ENCODE measurements at places on chromosomes 11 and 22.
A peak's percentile ranks its signal among the peaks of the same experiment; 100 is the strongest.

DNA sequence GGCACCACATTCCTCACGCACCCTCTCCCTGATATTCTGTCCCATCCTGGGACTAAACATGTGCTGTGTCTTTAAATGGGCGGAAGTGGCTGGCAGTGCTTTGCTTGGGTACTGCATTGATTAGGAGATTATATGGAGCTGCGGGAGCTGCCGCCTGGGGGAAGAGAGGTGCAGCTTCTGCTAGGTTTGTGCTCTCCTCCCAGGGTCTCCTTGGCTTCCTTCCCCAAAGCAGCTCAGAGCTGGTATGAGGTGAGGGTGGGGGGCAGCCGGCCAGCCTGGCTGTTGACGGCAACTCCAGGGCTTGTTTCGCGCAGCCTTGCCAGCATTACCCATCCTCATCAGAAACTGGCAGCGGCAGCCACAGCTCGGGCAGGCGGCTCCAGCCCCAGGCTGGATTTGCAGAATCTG lies 95.4 kb downstream of the GRAMD1B start:
- DNase-seq, result no peak

DNA sequence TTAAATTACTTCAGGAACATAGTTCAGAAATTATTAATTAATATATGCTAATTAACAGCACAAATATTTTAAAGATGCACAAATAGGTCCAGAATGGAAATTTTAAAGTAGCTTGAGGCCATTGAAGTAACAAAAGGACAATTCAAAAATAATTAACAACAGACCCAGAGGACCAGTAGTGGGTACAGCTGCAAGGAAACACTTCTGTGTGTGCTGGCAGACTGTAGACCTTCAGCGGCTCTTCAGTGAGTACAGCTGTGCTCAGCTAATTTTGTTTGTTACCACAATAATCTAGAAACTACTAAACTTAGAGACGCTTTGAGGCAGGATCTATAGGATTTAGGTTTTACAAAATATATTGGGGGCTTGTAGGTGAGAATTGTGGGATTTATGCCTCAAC lies 103.8 kb downstream of the GRIA4 start:
- no peak for DNase-seq

GRCh38 chr22:25930788-25931310 lies 188.9 kb downstream of the MYO18B start:
- DNase-seq, result no peak

GRCh38 chr11:71117311-71117710 lies 135.1 kb downstream of the SHANK2 start:
- no peak for DNase-seq

DNA sequence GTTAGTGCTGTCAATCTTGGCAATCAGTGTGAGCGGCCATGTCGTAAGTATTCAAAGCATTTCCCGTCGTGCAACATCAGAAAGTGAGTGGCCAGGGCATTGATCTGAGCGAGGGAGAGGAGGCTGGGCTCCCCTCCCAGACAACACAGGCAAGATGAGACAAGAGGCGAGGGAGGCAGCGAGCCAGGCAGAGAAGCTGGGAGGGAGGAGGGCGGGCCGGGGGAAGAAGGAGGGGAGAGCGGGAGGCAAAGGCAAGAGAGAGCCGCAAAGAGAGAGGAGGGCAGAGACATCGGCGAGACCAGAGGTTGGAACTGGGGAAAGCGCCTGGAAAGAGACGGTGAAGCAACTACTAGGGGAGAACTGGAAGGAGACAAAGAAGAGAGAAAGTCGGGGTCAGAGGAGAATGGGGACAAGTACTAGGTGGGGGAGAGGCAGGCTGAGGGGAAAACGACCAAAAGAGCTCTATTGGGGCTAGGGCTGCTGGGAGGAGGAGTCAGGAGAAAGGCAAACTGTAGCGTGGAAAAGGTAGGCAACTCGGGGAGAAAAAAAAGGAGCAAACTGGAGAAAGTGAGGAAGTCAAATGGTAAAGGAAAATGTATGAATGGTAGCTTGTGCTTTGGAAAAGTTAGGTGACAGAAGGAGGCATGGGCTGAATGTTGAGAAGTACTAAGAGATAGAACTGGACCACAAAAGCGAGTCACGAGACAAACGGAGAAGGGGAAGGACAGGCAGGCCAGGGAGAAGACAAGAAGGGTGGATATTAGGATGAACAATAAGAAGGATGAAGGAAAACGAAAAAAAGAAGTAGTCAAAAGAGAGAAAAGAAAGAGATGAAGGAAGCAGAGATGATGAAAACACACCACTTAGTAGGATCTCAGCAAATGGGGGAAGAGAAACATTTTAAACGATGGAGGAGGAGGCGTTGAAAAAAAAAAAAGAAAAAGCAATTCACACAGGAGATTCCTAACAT lies 130.5 kb upstream of the C11orf58 start:
- DNase-seq, result peak; percentile 86

- peak; percentile 86 for DNase-seq
Observed at GRCh38 chr11:10933455-10934292, 75.8 kb upstream of the ZBED5 start.

DNA sequence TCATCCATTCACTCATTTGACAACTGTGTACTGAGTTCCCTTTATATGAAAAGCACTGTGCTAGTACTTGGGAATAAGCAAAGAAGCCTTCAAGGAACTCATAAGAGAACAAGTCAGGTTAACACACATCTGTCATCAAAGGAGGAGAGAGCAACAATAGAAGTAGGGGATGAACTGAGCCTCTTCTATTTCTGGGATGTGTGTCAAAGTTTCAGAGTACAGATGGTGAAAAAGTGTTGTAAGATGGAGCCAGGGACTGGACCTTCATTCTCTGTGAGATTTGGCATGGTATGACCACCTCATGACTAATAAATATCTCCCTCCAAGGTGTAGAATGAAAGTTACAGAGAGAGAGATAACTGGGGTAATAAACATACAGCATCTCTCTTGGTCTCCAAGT lies 349.8 kb upstream of the PLET1 start:
- no peak for DNase-seq

- no peak for DNase-seq
Observed at GRCh38 chr22:42905217-42905616, 48.1 kb upstream of the ARFGAP3 start.

DNA sequence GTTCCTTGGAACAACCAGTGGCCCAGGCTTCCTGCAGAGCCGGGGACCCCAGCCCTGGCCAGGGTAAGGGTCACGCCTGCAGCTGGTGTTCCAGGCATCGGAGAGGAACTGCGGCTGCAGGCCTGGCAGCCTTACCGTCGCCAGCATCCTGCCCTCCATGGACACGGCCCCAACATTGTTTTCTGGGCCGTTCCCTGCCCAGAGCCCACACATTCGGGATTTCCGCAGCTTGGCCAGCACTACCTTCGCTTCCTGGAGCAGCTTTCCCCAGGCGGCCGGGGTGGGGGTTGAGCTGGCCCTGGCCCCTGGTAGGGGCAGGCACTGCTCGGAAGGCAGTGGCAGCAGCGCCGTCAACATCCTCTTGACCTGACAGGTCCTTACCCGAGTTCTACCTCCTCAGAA lies 17.7 kb downstream of the TXN2 start:
- no peak for DNase-seq

- DNase-seq, result no peak
Observed at GRCh38 chr11:120569861-120570260, 58.3 kb downstream of the GRIK4 start.

GRCh38 chr11:47496808-47497207 lies 47.9 kb upstream of the RAPSN start:
- no peak for DNase-seq

GRCh38 chr22:36156515-36157419 lies 3.8 kb downstream of the APOL3 start:
- peak; percentile 77 for DNase-seq

DNA sequence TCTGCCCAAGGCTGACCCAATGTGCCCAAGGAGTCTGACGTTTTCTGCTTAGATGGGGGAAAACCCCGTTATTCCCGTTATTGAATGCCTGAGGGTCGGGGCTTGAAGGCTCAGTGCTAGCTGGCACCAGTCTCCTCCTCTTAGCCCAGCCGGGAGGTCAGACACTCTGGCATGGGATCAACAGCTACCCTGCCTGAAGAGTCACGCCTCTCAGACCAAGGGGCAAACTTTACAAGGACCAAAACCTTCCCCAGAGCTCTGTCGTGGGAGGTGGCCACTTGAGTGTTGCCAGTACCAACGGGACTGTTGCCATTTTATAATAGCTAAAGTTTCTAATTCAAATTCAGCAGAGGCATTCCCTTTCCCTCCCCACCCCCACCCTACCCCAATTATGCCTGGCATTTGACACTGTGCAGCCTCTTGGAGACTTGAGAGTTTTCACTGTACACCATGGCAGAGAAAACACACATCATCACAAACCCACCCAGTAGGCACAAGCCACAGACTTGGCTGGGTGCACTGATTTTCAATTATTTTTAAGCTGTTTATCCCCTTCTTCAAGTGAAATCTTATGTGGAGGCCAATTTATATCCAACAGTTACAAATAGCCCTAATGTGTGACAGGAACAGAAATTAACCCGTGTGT lies 137.5 kb upstream of the SYT13 start:
- DNase-seq, result no peak

DNA sequence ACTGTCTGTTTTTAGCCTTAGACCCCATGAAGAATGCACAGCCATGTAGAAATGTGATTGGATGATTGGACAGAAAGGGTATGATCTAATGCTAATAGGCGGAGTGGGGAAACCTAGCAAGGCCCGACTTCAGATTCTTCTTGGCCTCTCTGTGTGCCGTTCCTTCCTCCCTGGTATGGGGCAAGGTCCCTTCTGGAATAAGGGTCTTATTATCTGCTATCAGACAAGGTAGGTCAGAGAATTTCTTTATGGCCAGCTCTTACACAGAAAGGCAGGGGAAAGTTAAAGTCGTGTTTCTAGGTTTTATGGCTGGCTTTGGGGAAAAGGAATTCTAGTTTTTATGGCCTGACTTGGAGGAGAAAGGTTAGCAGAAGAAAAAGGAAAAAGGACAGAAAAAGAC lies 30.6 kb downstream of the DBX1 start:
- no peak for DNase-seq

- DNase-seq, result no peak
Observed at GRCh38 chr11:12057299-12057980, 49.0 kb upstream of the DKK3 start.

- no peak for DNase-seq
Observed at GRCh38 chr11:3831378-3832239, 9.2 kb downstream of the RHOG start.

DNA sequence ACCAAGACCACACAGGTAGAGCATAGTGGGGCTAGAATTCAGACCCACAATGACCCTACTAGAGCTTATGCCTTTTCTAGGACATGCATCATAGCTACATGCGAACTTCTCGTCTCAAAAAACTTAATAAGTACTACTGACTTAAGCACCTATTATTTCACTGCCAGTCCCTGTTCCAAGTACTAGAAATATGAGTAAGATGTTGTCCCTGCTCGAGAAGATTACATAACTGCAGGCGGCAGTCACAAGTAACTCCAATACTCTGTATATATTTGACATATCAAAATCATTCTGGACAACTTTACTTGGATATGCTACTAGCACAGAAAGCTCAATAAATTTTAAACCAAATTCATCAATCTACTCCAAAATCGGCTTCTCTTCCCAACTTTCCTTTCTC lies 235.0 kb downstream of the TTC28 start:
- no peak for DNase-seq

- DNase-seq, result no peak
Observed at GRCh38 chr11:44580701-44581100, 15.2 kb downstream of the CD82 start.

Measured in urothelium cell line (cell line).